Osteoblast (primary cell): ENCODE measurements at places on chromosomes 12 and 14. TPM values are rescaled to one million over a fixed set of nuclear protein-coding genes. Genes with fewer than 3 reads are reported as not detected.
A peak's percentile ranks its signal among the peaks of the same experiment; 100 is the strongest.

GRCh38 chr14:99734406-99735051 is 50.4 kb downstream of the CYP46A1 start:
- DNase-seq = peak; percentile 83

Gene AKAP6
- total RNA-seq = 0.29 and 2.2 TPM in 2 replicates

GRCh38 chr12:127257366-127257935 is 1009.5 kb upstream of the TMEM132C start:
- DNase-seq = no peak

DNA sequence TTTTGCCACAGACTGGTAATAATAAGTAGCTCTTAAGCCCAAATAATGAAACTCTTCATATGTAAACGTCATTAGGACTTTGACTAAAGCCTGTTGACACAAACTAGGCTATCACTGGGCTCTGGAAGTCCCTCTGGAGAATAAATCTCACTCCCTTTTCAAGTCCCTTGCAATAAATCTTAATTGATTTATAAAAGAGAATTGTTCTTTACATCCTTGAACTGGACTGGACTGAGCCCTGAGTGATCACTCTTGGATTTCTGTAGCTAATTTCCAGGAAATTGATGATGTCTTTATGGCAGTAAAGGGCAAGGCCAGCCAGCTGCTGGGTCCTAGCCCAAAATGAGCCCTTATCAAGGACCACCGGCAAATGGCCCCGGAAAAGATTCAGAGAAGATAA is 1162.7 kb downstream of the BCL11B start:
- DNase-seq = no peak

- DNase-seq = no peak
These were observed 175.8 kb upstream of the GRIN2B start for GRCh38 chr12:14157088-14157747.

DNA sequence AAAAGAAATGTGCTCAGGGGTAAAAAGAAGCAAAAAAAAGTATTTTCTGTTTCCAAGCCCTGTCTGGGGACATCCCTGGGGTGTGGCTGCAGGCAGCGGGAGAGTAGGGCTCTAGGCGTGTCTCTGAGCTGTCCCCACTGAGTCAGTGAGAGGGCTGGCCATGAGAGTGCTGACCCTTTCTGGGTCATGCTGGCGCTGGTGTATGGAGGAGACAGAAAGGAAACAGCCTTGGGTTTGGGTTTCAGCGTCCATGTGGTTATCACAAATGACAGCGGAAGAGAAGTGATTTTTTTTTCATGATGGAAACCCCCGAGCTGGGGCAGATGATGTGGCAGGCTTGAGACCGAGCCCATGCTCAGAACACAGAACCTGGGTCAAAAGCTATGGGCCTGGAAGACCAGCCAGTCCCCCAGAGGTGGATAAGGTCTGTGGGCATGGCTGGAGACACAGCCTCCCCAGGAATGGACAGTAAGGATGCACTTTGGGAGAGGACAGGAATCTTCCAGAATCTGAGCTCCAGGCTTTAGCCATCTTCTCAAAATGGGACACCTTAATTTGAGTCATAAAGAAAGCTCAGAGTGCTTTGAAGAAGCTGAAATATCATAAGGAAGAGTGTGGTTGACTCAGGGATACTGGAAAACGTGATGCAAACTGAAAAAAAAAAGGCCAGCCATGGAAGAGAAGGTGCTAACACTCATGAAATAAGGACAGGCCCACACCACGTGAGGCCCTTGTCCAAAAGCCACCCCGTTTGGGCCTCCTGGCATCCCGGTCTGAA is 36.2 kb downstream of the SYNE3 start:
- peak; percentile 94 for DNase-seq

Gene IAPP
- not detected in 2 replicates for total RNA-seq

DNA sequence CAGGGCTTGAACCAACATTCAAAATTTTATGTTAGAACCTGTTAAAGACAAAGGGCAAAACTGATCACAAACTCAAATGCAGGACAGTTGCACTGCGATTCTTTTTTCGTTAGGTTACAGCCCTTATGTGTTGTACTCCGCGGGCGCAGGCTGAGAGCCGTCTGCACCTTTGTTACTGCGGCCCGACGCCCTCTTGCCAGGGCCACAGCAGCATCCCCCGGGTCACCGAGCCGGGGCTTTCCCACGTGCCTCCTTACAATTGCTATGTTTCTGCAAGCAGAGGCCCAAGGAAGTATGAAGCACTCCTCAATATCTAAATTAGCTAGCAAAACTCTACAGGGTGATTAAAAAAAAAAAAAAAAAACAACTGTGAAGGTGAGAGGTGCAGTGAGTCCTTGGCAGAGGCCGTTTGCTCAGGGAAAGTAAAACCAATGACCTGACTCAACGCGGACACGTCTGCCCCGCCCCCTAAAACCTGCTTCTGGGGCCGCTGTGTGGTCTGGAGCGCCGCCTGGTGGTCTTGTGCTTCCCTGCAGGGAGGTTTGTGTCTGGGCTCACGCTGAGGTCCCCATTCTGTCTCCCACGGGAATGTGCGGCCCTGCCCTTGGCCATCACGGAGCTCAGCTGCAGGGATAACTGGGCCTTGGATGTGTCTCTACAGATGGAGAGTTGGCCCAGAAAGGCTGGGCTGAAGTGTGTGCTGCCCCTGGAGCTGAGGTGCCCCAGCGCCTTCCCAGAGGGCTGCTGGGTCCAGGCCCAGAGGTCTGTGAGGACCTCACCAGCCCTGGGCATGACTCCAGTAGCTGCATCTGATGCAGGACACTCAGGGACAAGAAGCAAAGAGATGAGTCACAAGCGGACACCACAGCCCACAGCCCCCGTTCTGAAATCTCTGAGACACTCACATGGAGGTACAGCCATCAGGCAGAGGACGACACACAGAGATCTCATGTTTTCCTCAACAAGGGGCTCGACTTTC is 418.5 kb downstream of the TMEM121 start:
- peak; percentile 87 for DNase-seq

DNA sequence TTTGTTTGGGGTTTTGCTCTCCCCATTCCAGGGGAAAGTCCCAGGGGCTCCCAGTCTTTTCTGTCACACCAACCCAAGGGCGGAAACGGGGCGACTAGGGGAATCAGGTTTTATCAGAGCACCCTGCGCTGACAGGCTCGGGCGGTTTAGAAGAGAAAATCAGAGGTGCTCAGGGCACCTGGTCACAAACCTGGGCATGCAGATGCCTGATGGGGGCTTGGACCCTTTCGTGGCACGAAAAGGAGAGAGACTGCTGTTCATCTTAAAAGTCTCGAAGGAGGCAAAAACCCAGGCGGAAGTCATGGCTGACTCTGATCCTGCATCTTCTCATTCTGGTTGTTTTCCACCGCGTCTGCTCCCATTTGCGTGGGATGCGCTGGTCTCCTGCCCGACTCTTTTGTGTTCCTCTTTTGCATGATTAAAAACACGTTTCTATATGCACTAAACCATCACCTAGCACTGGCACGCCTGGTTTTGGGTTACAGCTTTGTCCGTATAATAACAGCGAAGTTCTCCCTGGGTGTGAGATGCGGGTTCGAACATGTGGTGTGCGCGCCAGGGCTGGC is 13.2 kb downstream of the OTX2 start:
- no peak for DNase-seq

DNA sequence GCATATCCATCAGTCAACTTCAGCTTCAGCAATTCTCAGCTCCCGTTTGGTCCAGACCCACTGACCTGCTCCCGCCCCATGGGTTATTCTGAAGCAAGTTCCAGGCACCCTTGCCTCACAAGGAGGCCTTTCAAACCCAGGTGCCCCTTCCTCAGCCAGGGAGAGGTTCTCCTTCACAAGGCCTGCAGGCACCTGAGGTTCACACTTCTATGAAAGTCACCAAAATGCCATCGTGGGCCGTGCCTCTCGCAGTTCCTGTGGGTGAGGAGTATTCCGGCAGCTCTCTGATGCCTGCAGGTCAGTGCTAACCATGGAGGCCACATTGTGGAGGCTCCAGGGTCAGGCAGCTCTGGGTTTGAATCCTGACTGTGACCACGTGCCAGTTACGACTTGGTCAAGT is 40.2 kb upstream of the BCL7A start:
- no peak for DNase-seq

GRCh38 chr12:66441905-66442559 is 139.7 kb downstream of the HELB start:
- DNase-seq = no peak

- no peak for DNase-seq
These were observed 447.1 kb downstream of the ZFP36L1 start for GRCh38 chr14:68345738-68346137.

- peak; percentile 61 for DNase-seq
These were observed 143.8 kb downstream of the ADGRD1 start for GRCh38 chr12:131097202-131098177.

Gene NUP107
- 34.5 and 43.8 TPM in 2 replicates for total RNA-seq

GRCh38 chr12:51953864-51954263 is 2.4 kb downstream of the ACVR1B start:
- no peak for DNase-seq

Gene PGF
- total RNA-seq = 16.3 and 24.5 TPM in 2 replicates

Gene AVPR1A
- total RNA-seq = not detected in 2 replicates

GRCh38 chr14:49058511-49058910 is 527.7 kb downstream of the RPS29 start:
- no peak for DNase-seq

DNA sequence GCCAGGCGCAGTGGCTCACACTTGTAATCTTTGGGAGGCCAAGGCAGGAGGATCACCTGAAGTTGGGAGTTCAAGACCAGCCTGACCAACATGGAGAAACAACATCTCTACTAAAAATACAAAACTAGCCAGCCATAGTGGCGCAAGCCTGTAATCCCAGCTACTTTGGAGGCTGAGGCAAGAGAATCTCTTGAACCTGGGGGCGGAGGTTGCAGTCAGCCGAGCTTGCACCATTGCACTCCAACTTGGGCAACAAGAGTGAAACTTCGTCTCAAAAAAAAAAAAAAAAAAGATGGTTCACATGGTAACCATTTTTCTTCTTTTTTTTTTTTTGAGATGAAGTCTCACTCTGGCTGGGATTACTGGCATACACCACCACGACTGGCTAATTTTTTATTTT is 35.3 kb downstream of the SLC2A14 start:
- DNase-seq = no peak

- DNase-seq = no peak
These were observed 65.7 kb downstream of the PTHLH start for GRCh38 chr12:27906658-27907473.

- no peak for DNase-seq
These were observed 533.7 kb upstream of the SEL1L start for GRCh38 chr14:82067221-82067875.

DNA sequence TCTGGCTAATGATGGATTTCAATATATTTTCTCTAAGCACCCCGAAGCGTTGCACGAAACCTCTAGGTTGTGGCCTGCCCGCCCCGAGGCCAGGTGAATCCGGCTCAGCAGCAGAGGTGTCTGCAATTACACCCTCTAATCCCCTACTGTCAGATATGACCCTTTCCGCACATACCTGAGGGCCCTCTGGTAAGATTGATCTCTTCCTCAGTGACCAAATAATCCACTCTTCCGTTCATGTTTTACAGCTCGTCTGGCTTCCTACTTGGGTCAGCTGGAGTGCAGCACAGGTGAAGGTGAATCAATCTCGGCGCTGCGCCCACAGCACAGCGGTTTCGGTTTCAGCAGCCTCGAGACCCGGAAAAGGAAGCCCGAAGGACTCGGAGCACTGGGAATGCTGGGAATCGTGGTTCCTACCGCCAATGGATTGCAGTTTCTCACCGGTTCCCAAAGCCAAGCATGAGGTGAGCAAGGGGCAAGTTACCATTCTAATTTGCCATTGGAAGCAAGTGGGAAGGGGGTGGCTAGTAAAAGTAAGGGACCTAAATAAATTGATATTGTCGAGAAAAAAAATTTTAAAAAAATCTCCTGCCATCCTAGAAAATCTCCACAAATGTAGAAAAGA is at the start of gene SYNJ2BP:
SYNJ2BP (minus strand) TSS at position 366 of the 625 bp plus-strand sequence; CDS start at position 239, 127 bp downstream.
- peak; percentile 86 for DNase-seq

DNA sequence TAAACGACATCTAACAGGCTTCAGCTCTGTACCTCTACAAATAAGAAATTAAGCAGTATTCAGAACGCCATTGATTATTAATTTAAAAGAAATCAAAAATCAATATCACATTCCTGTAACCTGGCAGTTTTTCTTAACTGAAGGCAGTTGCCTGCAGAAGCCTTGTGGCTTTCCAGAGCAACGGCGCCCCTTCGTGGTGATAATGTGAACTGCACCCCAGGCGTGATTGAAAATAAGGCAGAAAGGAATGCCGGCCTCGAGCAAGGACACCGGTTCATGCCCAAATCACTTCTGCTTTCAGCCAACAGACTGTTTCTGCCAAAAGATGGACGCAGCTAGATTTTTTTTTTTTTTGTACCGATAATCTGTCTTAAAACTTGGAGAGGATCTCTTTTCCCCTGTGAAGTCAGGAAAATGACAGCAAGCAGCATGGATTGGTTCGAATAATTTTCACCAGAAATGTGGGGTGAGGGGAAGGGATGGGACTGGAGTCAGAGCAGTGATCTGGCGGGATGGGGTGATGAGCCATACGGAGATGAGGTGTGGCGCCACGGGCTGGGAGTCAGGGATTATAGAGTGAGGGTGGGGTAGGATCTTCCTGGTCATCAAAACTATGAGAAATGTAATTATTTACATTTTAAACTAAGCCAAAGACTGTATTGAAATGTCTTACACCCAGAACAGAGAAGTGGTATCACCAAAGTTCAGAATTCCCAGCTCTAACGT is 473.0 kb downstream of the DPF3 start:
- no peak for DNase-seq

DNA sequence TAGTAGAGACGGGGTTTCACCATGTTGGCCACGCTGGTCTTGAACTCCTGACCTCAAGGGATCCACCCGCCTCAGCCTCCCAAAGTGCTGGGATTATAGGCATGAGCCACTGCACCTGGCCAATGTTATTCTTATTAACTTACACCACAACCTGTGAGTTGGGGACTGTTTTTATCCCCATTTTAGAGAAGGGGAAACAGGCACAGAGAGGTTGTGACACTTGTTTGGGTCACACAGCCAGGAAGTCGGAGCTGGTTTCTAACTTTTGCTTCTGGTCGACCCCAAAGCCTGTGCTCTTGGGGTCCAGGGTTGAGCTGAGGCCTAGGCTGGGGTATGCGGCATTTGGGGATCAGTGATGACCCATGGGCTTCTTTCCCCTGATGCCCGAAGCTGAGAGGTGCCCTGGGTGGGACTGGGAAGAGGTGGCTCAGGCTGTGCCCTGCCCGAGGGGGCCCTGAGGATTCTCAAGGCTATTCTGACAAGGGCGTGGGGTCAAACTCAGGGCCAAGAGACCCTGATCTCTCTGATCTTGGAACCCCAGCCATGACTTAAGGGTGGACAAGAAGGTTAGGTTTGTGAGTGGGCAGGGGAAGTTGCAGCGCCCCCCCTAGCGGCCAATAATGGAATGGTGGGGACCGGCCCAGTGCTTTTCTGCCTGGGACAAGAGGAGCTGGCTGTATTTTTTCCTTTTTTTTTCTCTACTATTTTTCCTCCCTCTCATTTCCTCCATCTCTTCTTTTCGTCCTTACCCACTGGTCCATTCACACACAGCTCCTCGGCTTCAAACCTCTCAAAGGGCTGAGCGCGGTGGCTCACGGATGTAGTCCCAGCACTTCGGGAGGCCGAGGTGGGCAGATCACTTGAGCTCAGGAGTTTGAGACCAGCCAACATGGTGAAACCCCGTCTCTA is 3.0 kb downstream of the SDSL start:
- DNase-seq = peak; percentile 82

Gene DYRK2
- 43.4 and 44.5 TPM in 2 replicates for total RNA-seq
